HCEC 1CT (cell line): ENCODE measurements at places on chromosomes 7 and 10.

- no peak for DNase-seq
Measured at GRCh38 chr7:12552876-12553275, 17.6 kb upstream of the SCIN start.

DNA sequence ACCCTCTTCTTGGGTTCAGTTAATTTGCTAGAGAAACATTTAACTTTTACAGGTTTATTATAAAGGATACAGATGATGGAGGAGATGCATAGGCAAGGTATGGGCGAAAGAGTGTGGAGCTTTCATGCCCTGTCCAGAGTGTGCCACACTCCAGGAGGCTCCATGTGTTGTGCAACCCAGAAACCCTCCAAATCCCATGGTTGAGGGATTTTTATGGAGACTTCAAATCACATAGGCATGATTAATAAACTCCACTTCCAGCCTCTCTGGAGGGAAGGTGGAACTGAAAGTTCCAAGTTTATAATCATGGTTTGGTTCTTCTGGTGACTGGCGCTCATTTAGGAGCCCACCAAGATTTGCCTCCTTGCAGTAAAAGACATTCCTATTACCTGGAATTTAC, 159.9 kb downstream of the PHTF2 start:
- no peak for DNase-seq

- no peak for DNase-seq
Measured at GRCh38 chr7:106420210-106420609, 135.4 kb upstream of the NAMPT start.

- no peak for DNase-seq
Measured at GRCh38 chr10:62946278-62946677, 130.1 kb upstream of the EGR2 start.

- DNase-seq: peak; percentile 35
Measured at GRCh38 chr7:32155712-32156111, 85.5 kb upstream of the PDE1C start.

DNA sequence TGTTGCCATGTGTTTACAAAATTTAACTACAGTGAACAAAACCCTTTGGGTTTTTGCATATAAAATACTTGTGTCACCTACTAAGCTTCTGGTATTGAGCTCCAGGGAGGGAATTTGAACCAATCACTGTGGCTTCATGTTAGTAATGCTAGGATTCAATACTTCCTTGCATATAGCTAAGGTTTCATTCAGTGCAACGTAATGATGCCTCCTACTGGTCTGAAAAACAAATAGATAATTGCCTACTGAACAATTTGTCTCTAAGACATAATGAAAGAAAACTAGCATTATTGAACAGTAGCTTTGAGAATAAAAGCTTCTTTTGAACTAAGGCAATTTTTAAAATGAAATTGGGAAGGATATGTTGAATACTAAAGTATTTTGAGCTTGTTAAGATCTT, 244.4 kb downstream of the ZWINT start:
- DNase-seq: no peak

- DNase-seq: no peak
Measured at GRCh38 chr10:131146790-131147189, 164.7 kb downstream of the TCERG1L start.

- DNase-seq: no peak
Measured at GRCh38 chr7:96016735-96017134, 244.4 kb downstream of the DYNC1I1 start.

- DNase-seq: no peak
Measured at GRCh38 chr10:111974325-111974724, 209.2 kb downstream of the GPAM start.

- no peak for DNase-seq
Measured at GRCh38 chr10:132537684-132538001, at the start of gene INPP5A. Gene INPP5A, plus strand, starts transcription at chr10:132537787. Its CDS starts 310 bp downstream, at chr10:132538097.

DNA sequence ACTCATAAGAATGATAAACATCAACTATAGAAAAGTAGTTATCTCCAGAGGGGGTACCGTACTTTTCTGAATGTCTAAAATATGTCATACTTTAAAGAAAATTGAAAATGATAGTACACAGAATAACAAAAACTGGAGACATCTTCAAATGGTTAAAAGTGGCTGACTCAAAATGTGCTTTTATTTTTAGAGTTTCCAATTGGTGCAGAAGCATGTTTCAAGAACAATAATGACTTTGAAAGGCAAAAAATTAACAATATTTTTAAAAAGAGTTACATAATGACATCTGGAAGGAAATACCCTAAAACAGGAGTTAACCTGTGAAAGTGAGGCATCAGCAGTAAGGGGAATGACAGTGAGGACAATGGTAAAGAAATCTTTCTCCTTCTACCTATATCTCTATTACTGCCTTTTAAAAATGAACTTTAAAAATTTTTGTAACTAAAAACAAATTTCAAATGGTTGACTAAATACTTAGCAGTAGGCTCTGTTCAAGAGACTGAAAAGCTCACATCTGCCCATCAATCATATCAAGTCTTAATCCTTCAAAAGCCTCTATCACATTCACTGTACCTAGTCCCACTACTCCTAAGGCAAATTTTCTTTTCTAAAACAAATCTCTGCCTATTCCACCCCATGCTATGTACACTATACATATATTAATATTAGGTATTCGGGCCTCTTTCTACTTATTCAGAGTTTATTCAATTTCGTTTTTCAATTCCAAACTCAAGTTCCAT, 3.0 kb downstream of the ASZ1 start:
- no peak for DNase-seq

- no peak for DNase-seq
Measured at GRCh38 chr10:58937423-58937822, 239.0 kb upstream of the PHYHIPL start.

DNA sequence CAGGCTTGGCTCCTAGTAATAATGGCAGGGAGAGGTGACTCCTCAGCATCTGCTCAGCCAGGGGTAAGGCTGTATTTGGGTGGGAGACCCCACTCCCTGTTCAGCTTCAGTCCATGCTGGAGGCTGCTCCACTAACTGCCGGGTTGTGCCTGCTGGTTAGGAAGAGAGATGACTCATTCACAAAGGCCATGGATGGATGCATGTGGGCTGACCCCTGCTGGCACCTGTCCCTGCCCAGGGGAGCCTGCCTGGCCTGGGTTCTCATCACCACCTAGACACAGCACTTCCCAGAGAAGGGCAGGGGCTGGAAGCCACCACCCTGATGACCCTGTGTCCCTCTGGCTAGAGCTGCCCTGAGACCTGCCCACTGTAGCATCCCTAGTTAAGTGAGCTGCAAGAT, 59.0 kb downstream of the VSTM4 start:
- no peak for DNase-seq

DNA sequence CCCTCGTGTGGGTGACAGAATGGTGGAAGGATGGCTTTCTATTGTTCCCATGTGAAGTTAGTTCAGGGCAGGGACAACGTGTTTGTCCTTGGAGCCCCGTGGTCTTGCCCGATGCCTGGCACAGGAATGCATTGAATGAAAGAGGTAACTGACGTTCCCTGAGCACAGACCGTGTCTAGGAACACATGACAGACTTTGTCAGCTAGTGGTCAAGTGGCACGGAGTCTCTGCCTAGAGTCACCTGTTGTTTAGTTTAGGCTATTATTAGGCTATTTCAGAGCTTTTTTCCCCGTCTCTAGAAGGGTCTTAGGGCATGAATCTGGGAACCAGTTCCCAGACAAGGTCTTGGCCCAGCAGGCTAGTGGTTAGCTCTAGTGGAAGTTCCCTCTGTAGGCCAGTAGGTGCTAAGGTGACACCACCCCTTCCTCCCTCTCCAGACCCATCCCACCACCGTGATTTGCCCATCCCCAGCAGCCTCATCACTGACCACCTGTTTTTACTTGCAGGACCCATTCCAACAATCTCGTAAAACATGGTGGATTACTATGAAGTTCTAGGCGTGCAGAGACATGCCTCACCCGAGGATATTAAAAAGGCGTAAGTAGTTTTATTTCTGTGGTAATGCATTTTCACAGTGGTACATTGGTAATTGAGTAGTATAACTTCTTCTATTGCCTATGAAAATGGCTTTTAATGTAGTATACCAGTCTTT, 21.4 kb downstream of the DNAJB6 start:
- no peak for DNase-seq

GRCh38 chr10:65042496-65042895, 1521.3 kb downstream of the REEP3 start:
- DNase-seq: no peak

DNA sequence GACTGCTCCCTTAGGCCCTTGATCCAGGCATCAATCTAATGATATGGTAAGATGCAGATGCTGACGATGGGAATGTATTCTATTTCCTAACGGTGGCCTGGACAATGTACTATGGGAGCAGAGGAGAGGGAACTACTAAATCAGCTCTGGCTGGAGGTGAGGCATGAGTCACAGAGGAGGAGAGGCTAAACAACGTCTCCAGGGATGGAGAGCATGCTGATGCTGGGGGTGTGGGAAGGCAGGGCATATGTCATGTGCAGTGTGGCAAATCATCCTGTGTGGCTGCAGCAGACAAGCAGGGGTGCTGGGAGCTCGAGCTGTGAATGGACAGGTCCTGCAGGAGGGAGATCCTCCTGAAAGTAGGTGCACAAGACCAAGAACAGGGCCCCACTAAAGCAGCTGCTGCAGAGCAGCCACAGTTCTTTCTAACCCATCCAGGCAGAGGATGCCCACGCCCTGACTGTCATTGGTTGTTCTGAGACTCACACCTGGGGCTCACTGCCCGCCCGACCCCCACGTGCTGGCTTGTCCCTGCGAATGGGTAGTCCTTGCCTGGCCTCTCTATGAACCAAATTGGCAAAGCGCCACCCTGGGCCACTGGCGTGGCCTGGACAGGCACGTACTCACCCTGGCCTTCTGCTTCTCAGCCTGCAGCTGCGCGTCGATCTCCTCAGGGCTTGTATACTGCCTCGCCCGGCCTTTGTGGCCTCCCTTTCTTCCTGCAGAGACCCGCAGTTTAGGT, 4.0 kb downstream of the PDAP1 start:
- DNase-seq: no peak

GRCh38 chr7:139355320-139355719, 4.4 kb upstream of the LUC7L2 start:
- DNase-seq: peak; percentile 47

- no peak for DNase-seq
Measured at GRCh38 chr7:41445432-41445831, 257.5 kb downstream of the INHBA start.

GRCh38 chr7:2295936-2296620, 18.2 kb downstream of the SNX8 start:
- DNase-seq: no peak

DNA sequence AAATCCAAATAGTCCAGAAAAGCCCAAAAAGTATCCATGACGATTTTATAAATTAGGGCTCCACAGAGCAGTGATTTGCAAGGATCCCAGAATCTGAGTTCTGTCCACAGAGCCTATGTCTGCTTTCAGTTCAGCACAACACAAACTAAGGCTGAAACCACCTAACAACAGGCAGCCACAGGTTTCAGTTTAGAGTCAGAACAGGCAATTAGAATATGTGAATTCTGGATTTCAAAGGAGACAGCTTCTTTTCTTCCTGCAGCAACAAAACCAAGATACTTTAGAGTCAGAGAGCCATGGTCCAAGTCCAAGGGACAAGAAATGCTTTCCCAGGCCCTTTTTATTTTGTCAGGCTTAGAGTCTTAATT, 23.6 kb downstream of the IFIT3 start:
- peak; percentile 26 for DNase-seq

DNA sequence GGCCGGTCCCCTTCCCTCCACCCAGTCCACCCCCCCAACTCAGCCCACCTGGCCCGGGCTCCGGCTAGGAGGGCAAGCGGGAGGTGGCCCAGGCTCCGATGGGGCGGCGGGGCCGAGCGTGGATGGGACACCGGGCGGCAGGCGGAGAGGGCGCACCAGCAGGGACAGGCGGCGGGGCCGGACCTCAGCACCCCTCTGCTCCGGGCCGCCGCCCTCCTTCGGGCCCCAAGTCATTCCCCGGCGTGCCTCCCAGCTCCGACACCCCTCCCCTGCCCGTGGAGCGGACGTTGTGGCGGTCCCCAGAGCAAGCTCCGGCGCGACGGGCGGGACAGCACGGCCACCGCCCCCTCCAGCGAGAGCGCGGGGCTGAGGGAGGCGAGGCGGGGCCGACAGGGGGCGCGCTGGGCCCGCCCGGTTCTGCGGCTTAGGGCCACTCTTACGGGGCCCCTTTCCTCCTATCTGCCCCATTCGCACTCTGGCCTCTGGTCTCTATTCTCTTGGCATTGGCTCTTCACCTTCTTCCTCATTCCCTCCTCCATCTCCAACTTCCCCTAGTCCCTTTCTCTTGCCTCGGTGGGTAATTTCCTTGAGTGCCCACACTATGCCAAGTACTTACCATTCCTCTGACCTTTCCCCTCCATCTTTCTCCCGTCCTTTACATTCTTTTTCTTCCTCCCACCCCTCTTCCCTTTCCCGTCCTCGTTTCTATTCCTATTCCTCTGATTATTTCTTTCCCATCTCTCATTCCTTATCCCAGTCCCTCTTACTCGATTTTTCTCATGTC, 701 bp upstream of the GBX1 start:
- no peak for DNase-seq

DNA sequence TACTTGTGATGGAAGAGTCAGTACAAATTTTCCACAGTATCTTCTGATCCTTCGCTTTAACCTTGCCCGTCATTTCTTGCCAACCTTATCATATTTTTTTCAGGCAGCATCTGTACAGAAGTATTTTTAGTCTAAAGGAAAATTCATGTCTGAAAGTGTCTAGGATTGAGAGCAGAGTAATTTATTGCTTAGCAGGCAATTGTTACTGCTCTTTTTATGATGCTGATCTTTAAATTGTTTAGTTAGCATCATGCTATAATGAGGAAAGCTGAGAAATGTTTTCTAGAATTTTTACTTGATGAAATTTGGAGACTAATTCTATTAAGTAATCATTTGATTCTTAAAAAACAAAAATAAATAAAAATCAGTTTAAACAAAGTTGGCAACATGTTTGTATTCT, 20.6 kb downstream of the KAT6B start:
- no peak for DNase-seq

- no peak for DNase-seq
Measured at GRCh38 chr7:76206633-76207032, 4.9 kb downstream of the SRRM3 start.

DNA sequence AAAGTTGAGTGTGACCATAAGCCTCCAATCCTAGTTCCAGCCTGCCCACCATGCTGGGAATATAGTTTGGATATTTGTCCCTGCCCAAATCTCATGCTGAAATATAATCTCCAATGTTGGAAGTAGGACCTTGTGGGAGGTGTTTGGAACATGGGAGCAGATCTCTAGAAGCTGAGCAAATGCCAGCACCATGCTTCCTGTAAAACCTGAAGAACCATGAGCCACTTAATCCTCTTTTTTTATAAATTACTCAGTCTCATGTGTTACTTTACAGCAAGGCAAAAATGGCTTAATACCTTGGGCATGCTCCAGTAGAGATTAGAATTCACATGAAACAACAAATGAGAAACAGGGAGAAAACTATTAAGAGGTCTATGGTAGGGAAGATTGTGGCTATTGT, 27.2 kb downstream of the STEAP1 start:
- DNase-seq: no peak

DNA sequence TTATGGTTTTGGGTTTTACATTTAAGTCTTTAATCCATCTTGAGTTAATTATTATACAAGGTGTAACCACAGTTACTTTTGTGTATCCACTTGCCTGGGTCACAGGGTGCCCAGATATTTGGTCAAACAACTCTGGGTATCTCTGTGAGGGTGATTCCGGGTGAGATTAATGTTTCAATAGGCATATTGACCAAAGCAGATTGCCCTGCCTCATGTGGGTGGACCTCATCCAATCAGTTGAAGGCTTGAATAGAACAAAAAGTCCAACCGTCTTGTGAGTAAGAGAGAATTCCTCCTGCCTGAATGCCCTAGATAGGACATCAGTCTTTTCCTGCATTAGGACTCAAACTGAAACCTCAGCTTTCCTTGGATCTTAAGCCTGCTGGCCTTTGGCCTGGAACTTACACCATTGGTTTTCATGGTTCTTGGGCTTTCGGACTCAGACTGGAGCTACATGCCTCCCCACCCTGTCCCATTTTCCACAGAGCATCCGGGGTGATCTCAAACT, 68.9 kb upstream of the ST8SIA6 start:
- no peak for DNase-seq
